ENCODE measurements at places on chromosomes 7 and 10. TPM values are rescaled to one million over a fixed set of nuclear protein-coding genes. Genes with fewer than 3 reads are reported as not detected.

DNA sequence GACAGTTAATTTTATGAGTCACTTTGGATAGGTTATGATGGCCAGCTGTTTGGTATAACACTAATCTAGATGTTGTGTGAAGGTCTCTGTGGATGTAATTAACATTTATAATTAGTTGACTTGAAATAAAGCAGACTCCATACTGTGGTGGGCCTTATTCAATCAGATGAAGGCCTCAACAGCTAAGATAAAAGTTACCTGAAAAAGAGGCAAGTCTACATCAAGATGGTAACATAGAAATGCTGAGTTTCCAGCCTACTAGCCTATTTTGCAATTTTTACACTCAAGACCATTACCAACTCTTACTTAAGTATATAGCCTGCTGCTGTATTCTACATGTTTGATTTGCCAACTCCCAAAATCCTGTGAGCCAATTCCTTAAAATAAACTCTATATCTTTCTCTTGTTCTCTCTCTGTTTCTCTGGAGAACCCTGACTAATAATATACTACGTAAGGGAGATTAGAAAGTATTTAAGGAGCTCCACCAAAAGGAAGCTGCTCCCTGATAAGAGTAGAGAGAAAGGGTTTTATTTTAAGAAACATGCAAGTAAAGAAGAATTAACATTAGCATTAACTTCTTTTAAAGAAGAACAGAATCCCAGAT lies 42.7 kb downstream of the ZNF438 start:
- no peaks in the 10 kb centered on the region for H3K27me3 ChIP-seq
- peaks cover 16% of the 10 kb centered on the region for H3K4me1 ChIP-seq
- no peak for DNase-seq
- peak overlapping the region; percentile 8 for H3K27ac ChIP-seq

DNA sequence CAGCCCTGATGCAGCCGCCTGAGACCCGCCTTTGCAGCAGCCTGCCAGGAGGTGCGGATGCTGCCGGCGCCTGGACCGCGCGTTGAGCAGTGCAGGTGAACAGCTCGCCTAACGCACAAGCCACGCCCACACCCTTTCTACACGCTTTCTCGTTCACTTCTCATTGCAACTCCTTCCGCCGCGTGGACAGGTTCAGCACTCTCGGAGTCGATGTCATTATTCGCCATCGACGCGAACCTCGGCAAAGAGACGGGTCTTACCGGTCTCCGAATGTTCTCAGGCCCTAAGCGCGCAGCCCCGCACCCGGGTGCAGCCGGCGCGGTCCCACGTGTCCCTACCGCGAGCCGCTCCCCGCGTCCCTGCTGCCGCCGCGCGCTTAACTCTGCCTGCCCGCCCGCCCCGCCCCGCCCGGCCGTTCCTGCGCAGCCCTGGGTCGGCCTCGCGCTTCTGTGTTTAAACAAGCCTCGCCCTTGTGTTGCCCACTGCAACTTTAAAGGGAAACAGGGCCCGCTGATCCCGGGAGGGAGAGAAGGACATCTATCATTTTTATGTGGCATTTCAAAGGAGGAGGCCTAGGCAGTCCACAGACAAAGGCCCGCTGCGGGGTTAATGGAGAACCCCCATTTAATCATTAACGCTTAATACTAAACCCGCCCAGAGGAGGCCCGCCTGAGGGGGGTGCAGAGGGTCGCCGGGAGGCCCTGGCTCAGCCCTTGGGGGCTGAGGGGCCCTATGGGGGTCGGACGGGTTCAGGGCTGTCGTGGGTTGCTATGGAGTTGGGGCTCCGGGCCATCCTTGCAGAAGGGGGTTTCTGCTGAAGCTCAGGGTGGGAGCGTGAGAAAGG lies 128.5 kb downstream of the WDR11 start:
- peaks cover 22% of the 10 kb centered on the region for H3K4me1 ChIP-seq
- H3K36me3 ChIP-seq, result no peaks in the 10 kb centered on the region
- H3K27ac ChIP-seq, result peak overlapping the region; percentile 41
- H3K4me3 ChIP-seq, result no peak overlapping the region
- no peaks in the 10 kb centered on the region for H3K27me3 ChIP-seq
- DNase-seq, result peak; percentile 73

DNA sequence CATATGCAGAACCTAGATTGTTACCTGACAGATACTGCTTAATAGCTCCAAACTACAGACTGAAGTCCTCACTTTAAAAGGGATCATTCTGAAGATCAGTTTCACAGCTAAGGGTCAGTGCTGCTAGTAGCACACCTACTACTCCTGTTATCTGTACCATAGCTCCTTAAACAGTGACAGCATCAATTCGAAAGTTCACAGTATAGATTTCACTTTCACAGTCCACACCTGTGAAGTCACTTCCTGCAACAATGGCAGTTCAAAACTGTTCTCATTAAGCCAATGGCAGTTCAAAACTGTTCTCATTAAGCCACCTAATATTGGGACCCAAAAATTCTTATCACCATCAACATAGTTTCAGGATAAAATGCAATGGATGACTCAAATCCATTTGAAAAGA lies 10.7 kb upstream of the FHIP2A start:
- H3K27me3 ChIP-seq, result no peaks in the 10 kb centered on the region
- H3K4me1 ChIP-seq, result no peaks in the 10 kb centered on the region
- no peak overlapping the region for H3K27ac ChIP-seq
- no peak overlapping the region for H3K4me3 ChIP-seq
- H3K36me3 ChIP-seq, result no peaks in the 10 kb centered on the region
- no peak for DNase-seq

- no peak overlapping the region for H3K4me3 ChIP-seq
- peaks cover 3% of the 10 kb centered on the region for H3K27me3 ChIP-seq
- H3K36me3 ChIP-seq, result no peaks in the 10 kb centered on the region
- H3K27ac ChIP-seq, result no peak overlapping the region
Observed at GRCh38 chr7:68407460-68407859, 1190.8 kb upstream of the AUTS2 start.

DNA sequence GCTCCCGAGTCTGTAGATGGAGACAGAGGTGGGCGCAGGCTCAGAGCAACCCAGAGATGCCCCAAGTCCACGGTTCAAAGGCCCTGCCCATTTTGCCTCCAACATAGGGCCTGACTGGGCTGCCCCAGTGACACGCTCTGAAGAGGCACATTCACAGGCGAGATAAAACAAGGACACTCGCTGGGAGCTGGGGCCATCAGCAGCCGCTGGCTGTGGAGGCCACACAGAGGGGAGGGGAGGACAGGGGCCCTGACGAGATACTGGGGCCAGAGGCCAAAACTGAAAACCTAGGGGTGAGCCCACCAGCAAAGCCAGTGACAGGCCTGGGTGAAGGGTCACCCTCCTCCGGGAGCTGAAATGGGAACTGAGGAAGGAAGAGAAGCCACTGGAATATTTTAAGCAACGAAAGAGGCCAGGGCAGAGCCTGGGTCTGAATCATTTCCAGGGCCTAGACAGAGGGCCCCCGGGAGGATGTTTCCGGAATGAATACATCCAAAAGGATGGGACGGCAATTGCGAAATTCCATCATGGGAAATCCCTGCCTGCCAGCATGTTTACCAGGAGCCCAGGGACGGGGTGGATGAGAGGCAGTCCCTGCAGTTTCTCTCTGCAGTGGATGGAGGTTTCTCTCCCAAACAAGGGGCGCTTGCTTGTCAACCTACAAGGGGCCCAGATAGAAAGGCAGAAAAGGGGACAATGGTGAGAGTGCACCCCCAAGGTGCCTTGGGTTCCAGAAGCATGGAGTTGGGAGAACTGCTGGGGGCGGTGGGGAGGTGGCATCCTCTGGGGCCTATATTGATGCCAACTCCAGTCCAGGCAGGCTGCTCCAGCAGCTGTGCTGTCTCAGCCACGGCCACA lies 29.0 kb upstream of the HSPA12A start:
- H3K4me1 ChIP-seq, result peaks cover 45% of the 10 kb centered on the region
- peak; percentile 92 for DNase-seq
- no peaks in the 10 kb centered on the region for H3K36me3 ChIP-seq
- peak overlapping the region; percentile 64 for H3K27ac ChIP-seq
- no peak overlapping the region for H3K4me3 ChIP-seq

GRCh38 chr7:1743481-1744230 lies 73.6 kb downstream of the ELFN1 start:
- H3K4me3 ChIP-seq, result no peak overlapping the region
- no peaks in the 10 kb centered on the region for H3K27me3 ChIP-seq
- no peaks in the 10 kb centered on the region for H3K36me3 ChIP-seq
- H3K4me1 ChIP-seq, result peaks cover 6% of the 10 kb centered on the region
- DNase-seq, result no peak

- H3K27ac ChIP-seq, result no peak overlapping the region
- no peaks in the 10 kb centered on the region for H3K4me1 ChIP-seq
- H3K4me3 ChIP-seq, result no peak overlapping the region
- no peaks in the 10 kb centered on the region for H3K36me3 ChIP-seq
- no peak for DNase-seq
- no peaks in the 10 kb centered on the region for H3K27me3 ChIP-seq
Observed at GRCh38 chr10:114179747-114180146, 594 bp downstream of the TDRD1 start.

DNA sequence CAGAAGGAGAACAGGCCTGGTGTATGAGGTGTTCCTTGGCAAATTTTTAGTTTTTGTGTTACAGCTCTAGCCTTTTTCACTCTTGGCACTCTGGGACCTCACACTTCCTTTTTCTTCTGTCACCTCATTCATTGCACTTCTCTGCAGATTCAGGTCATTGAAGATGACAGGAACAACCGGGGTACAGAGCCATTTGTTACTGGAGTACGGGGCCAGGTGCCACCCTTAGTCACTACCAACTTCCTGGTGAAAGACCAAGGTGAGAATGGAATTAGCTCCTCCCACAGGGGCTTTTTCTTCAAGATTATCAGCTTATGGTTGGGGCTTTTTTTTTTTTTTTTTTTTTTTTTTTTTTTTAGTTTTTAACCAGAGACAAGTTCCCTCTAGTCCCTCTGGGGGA lies 18.5 kb upstream of the CHCHD1 start:
- no peak overlapping the region for H3K4me3 ChIP-seq
- no peak overlapping the region for H3K27ac ChIP-seq
- no peaks in the 10 kb centered on the region for H3K27me3 ChIP-seq
- H3K36me3 ChIP-seq, result no peaks in the 10 kb centered on the region
- peaks cover 6% of the 10 kb centered on the region for H3K4me1 ChIP-seq

DNA sequence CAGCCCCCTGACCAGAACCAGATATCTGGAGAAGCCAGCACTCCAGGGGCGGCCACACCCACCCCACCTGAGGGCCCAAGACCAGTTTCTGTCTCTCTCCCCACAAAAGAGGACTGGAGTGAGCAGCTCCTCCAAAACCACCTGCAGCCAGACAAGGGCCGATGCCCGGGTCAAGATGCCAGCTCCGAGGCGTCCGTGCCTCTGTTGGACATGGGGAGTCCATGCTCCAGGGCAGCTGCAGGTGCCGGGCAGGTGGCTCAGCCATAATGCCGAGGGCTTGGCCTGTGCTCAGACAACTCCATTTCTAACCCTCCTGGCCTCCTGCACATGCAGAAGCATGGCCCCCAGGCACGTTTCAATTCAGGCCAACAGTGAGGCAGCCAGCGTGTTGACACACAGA lies 234.6 kb downstream of the MAD1L1 start:
- no peak for DNase-seq
- H3K4me1 ChIP-seq, result peaks cover 17% of the 10 kb centered on the region
- H3K36me3 ChIP-seq, result no peaks in the 10 kb centered on the region
- no peaks in the 10 kb centered on the region for H3K27me3 ChIP-seq

DNA sequence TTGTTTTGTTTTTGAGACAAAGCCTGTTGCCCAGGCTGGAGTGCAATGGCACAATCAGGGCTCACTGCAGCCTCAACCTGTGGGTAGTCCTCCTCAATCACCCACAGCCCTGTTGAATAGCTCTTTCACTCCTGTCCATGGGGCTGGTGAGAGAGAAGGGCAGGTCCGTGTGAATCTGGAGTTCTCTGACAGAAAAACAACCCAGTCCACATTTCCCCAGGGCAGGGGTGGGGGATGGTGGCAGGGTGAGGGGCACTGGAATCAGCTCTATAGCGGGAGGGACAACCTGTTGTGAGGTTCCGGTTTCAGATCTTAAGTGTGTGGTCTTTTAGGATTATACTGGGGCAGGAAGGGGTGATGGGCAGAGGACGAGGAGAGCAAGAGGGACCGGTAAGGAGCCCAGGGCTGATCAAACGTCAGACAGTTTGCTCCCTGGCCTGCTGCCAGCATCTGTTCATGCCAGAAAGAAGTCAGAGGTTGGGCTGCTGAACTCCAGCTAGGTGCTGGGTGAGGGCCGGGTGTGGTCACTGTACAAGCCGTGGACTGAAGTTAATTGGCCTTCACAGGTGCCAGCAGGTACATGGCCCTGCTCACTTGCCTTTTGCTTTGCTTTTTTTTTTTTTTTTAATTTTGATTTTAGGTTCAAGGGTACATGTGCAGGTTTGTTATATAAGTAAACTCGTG lies 33.2 kb upstream of the MKRN1 start:
- peak; percentile 31 for DNase-seq
- no peaks in the 10 kb centered on the region for H3K4me1 ChIP-seq
- H3K27ac ChIP-seq, result no peak overlapping the region

DNA sequence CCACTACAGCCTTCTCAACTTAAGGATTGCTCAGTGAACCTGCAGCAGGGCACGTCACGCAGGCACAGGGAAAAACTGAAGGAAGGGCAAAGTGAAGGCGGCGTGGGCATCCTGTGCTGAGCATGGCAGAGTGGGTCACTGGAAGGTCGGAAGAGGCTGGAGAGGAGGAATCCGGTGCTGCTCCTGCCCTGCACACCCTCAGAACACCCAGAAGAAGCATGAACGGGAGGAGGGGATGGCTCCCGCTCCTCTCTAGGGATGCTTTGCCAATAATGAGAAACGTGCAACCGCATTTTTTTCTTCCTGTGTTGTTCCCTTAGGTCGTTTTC lies 175.1 kb downstream of the TNS3 start:
- H3K27me3 ChIP-seq, result no peaks in the 10 kb centered on the region
- no peak overlapping the region for H3K27ac ChIP-seq
- peaks cover 19% of the 10 kb centered on the region for H3K4me1 ChIP-seq

DNA sequence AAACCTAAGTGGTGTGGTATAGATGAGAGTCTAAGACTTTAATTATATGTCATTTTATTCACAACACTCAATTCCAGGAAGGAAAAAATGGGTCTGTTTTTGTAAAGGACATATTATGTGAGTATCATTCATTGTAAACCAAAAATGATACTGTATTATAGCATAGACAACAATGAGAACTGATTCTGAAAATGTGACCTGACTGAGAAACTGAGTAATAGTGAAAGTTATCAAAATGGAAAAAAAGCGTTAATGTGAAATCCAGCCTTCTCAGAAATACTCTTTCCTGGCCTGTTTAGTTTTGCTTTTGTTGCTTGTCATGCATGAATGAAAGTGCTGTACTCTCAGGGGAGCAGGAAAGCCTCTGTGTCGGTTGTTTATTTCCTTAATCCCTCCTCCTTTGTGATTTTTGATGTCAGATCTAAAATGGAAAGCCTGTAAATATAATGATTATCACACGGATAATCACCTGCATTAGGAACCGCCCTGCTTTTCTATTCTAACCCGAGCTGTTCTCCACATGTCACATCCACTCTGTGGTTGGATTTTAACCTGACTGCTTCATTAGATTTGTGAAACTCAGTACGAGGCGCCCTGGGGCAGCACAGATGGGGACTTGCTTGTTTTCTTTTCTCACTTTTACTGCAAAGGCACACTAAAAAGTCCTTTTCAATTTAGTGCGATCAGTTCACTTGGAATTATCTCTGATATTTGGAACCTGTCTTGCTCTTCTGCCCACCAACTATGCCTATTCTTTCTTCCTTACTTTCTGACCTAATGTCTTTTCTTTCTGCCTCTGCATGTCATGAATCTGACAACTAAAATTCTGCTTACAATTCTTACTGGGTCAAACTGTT lies 240.9 kb upstream of the KAT6B start:
- peaks cover 13% of the 10 kb centered on the region for H3K4me1 ChIP-seq
- no peaks in the 10 kb centered on the region for H3K36me3 ChIP-seq
- no peak for DNase-seq
- no peak overlapping the region for H3K27ac ChIP-seq
- H3K27me3 ChIP-seq, result no peaks in the 10 kb centered on the region
- H3K4me3 ChIP-seq, result no peak overlapping the region

The PIK3CG gene
- total RNA-seq, result 8.9 TPM

The GDF2 gene
- total RNA-seq, result not detected

The SMO gene
- total RNA-seq, result 8.4 TPM

The DPP6 gene
- total RNA-seq, result 11.3 TPM

The PNLIPRP1 gene
- 1.5 TPM for total RNA-seq

The CTAGE8 gene
- total RNA-seq, result not detected

The TMEM236 gene
- 2.3 TPM for total RNA-seq
